Activated B cell treated with CpG ODN at 0.5 μM for 24 hours (primary cell): ENCODE measurements at places on chromosomes 7 and 10.

DNA sequence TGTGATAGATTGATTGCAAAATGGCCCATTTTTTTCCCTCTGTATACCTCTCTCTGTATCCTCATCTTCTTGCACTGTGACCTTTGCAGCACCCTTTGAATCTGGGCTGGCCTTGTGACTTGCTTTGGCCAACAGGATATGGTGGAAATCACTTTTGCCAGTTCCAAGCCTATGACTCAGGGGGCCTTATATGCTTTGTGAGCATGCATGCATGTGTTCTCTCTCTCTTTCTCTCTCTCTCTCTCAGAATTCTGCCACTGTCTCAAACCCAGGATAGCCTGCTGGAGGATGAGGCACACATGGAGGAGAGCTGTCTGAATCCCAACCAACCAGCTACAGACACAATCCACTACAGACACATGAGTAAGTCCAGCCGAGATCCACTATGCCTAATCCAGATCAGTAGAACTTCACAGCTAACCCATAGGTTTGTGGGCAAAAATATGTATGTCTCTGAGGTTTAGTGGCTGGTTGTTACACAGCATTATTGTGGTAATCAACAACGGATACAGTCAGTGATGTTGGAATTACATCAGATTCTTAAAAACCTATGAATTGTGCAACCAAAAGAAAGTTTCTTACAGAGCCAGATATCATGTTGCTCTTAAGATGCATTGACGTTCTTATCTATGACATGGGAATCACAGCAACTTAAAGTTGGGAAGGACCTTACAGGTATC lies 41.8 kb upstream of the ABCB4 start:
- no peak for DNase-seq

- no peak for DNase-seq
Measured at GRCh38 chr7:37234928-37235327, 213.7 kb downstream of the ELMO1 start.

- DNase-seq, result no peak
Measured at GRCh38 chr10:124939290-124939689, 2.6 kb upstream of the ZRANB1 start.

DNA sequence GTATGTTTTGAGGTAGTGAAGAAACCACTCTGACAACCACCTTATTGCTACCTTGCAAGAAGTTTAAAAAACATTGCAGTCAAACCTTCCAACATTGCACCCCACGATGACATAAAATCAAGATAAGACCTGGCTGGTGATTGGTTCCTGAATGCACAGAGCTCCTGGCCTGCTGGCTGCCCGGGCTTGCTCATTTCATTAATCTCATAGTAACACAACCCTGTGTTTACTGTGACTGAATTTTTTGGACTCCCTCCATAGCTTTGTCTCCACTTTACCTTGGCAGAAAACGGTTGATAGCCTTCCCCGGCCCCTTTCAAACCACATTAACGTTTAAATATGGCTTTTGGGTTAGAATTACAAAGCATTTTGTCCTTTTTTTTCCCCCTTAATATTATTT lies 27.5 kb downstream of the VWA2 start:
- DNase-seq, result no peak

DNA sequence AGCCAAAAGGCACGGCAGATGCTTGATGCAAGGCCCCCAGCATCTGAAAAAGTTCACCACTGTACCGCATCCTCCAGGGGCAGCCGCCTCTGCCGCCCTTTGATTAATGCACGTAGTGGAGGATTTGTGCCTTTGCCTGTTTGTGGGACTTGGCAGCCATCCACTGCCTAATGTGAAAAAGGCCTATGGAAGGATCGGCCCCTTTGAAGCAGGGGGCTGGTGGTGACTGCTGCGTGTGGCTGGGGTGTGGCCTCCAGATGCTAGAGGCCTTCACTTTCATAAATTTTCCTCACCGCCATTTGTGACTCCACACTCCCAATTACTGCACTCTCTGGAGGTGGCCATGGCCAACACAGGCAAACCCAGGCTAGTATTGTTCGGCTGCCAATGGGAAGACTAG lies 226.0 kb downstream of the BMPER start:
- DNase-seq, result no peak

DNA sequence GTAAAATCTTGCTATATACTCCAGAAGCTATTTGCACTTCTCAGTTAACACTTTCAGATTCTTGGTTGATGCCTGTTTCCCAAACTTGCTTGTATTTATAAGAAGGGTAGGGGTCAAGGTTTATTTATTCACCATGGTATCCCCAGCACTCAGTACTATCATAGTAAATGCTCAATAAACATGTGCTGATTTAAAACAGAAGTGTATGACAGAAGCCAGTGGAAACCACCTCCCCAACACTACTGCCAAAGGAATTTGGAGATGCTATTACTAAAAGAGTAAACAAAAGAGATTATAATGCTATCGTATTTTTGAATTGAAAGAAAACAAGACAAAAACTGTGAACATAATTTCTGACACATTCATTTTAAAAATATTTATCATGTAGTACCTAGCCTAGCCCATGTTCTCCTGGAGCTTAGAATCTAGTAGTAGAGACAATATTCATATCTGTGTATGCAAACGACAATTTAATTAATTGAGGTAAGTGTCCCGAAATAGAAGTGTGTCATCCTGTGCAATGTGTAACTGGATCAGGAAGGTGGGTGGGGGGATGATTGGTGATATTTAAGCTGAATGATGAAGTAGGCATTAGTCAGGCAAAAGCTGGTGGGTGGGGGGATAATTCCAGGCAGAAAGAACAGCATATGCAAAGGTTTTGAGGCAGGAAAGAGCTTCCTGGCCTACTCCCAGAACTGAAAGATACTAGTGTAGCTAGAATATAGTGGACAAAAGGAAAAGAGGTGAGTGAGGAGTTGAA lies 77.5 kb downstream of the HGF start:
- DNase-seq, result no peak

DNA sequence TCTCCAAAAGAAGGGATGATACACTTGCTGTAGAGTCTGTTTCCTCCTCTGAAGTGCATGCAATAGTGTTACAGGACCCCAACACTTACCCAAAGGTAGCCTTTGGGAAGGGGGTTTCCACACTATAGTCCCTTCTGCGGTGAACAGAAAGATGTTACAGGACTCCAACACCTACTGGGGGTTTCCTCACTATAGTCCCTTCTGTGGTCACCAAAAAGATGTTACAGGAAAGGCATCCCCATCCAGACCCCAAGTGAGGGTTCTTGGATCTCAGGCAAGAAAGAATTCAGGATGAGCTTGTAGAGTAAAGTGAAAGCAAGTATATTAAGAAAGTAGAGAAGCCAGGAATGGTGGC lies 69.2 kb upstream of the PIK3CG start:
- no peak for DNase-seq

- no peak for DNase-seq
Measured at GRCh38 chr10:96292971-96293920, 11.0 kb upstream of the DNTT start.
